NCI-H1436 (cell line): ENCODE measurements at places on chromosomes 7 and 10.

DNA sequence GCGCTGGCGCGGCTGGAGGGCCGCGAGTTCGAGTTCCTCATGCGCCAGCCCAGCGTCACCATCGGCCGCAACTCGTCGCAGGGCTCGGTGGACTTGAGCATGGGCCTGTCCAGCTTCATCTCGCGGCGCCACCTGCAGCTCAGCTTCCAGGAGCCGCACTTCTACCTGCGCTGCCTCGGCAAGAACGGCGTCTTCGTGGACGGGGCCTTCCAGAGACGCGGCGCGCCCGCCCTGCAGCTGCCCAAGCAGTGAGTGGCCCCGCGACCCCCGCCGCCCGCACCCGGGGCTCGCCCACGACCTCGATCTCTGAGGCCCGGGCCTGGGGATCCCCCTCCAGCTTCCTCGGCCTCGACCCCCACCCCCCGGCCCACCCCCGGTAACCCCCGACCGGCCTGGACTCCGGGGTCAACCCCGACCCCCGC is 537 bp downstream of the FOXK1 start:
- peak; percentile 33 for DNase-seq

GRCh38 chr7:137734221-137734620 is 112.6 kb downstream of the DGKI start:
- DNase-seq: no peak

DNA sequence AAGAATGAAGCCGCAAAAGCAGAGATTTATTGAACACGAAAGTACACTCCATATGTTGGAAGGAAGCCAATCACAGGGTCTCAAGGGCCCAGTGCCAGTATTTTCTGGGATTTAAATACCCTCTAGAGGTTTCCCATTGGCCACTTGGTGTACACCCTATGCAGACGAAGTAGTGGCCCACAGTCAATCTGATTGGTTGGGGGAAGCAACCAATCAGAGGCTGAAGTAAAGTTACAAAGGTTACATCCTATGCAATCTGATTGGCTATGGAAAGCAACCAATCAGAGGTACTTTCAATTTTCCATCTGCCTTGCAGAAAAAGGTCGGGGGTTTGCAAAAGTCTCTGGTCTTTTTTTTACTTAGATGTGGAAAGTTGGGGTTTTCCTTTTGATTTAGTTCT is 481.3 kb upstream of the NRP1 start:
- no peak for DNase-seq

DNA sequence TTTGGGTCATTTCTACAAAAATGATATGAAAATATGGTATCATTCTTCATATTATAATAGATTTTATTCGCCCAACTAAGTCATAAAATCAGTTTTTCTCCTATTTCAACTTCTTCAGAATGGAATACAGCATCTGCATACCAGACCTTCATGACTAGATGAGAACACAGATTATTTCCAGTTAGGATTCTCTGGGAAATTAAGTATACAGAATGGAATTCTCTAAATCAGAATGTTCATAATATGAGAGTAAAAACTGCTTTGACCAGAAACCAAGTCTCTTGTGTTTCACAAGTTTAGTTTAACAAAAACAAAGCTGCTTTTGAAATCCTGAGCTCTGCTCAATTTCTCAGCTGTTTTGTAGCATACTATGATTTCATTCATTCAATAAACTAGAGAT is 160.3 kb upstream of the SEMA3A start:
- DNase-seq: no peak

DNA sequence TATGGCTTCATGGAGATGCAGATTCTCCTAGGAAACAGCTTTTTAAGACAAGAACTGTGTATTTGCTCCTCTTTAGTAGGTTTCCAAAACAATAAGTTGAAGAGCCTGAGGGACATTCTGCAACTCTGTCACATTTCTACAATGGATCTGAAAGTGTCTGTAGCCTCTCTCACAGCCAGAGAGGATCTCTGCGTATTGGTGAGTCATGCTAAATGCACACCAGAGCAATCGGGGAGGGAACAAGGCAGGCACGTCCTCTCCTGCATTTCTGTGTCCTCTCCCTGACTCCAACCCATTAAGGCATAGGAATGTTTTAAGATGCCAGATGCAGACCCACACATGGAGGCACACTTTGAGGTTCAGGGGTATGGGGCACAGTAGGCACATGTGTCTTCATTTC is 1126.4 kb upstream of the GHITM start:
- DNase-seq: no peak

- DNase-seq: no peak
Measured at GRCh38 chr7:150363370-150363769, 5.3 kb upstream of the REPIN1 start.

DNA sequence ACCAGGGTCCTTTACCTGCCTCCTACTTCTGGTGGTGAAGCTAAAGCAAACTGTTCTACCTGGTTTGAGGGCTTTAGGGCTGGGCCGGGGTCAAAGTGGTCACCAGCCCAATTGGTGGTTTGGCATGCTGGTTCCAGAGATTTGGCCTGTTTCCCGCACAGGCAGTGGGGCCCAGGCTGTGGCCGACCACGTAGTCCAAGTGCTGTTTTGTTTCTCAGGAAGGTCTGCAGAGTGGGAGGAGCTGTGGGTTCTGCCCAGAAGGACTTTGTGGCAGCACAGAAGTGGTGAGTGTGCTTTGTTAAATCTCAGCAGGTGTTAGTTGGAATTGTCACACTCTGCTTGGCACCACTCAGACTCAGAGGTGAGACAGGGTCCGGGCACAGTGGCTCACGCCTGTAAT is 85.8 kb downstream of the MKX start:
- no peak for DNase-seq

GRCh38 chr7:5470167-5470532 is 46.5 kb upstream of the TNRC18 start:
- DNase-seq: no peak

DNA sequence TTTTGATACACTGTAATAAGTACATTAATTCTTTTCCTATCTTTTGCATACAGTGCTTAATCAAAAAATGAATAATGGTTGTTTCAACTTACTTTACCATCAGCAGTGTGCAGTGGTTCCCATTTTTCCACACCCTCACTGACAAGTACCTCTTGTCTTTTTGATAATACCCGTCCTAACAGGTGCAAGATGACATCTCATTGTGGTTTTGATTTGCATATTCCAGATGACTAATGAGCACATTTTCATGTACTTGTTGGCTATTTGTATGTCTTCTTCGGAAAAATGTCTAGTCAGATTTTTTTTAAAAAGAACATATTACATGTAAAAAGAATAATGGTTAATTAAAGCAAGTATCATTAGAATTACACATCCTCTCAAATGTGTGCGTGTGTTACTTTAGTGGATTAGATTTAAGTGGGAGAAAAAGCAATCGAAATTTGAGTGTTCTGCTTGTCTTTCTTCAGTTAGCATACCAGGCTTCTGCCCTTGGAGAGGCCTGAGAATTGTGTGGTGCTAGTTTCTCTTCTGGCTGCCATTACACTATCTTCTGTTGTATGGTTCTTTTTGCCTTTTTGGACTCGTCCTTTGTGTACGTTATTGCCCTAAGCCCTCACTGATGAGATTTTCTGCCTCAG is 291.2 kb downstream of the AUTS2 start:
- peak; percentile 26 for DNase-seq

- no peak for DNase-seq
Measured at GRCh38 chr7:66282591-66282935, 77.4 kb downstream of the TPST1 start.

DNA sequence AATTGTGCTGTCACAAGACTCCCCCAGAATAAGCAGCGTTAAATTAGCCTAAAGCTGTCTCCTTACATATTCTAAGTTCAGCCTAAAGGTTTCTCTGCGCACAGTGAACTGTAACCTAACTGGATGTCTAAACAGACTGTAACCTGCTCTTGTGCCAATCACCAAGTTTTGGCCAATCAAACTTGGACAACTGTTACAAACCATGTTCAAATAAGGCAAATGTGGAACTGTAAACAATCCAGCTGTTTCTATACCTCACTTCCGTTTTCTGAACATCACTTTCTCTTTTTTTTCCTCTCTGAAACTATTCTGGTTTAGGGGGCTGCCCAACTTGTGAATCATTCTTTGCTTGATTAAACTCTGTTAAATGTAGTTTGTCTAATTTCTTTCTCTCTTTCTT is 252.2 kb upstream of the HABP2 start:
- no peak for DNase-seq

DNA sequence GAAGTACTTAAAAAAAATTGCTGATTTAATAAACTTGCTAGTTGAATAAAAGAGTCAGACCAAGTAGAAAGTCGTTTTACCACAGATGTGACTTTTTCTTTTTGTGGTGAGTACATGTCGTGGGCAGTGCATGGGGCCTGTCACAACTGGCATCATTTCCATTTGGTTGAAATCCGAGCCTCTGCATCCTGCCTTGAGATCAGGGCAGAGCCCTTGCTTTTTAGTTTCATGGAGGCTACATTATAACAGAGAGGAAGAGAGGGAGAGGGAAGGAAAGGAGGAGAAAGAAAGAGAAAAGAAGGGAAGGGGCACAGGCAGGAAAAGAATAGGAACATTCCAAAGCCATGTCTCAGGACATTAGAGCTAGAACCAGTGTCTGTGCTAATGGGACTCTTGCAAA is 20.4 kb upstream of the INSYN2A start:
- no peak for DNase-seq

DNA sequence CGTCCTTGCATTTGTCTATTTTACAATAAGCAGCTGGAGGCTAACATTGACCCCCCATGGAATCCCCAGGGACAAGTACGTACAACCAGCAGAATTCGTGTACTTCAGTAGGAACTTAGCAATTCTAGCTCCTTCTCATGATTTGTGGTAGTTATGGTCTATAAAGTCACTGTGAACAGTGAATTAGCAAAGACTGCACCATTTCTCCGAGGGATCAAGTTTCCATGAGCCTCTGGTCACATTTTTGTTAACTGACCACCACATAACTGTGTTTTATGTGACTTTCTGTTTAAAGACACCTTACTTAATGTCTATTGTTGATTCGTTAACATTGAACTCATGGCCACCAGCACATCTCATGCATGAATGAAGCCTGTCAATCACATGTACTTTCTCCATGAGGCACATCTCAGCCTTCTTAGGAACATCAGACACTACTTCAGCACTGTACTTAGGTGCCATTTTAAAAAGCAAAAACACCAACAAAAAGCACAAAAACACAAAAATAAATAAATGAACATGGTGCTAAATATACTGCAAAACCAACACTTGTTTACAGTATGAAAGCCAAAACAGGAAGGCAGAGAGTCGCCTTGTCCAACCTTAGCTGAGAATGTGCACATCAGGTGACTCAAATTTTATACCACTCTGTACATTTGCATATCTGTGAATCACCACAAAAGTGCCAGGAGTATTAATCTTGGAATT is 9.0 kb upstream of the UCN3 start:
- DNase-seq: no peak

DNA sequence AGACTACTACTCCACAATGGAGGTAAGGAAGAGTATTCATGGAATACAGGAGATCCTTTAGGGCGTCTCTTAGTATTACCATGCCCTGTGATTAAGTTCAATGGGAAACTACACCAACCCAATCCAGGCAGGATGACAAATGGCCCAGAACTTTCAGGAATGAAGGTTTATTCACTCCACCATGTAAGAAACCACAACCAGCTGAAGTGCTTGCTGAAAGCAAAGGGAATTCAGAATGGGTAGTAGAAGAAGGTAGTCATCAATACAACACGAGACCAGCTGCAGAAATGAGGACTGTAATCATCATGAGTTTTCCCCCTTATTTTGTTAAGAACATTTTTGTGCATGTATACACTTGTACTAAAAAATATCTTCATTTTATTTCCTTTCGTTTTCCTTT is 76.6 kb downstream of the GPR37 start:
- DNase-seq: no peak

DNA sequence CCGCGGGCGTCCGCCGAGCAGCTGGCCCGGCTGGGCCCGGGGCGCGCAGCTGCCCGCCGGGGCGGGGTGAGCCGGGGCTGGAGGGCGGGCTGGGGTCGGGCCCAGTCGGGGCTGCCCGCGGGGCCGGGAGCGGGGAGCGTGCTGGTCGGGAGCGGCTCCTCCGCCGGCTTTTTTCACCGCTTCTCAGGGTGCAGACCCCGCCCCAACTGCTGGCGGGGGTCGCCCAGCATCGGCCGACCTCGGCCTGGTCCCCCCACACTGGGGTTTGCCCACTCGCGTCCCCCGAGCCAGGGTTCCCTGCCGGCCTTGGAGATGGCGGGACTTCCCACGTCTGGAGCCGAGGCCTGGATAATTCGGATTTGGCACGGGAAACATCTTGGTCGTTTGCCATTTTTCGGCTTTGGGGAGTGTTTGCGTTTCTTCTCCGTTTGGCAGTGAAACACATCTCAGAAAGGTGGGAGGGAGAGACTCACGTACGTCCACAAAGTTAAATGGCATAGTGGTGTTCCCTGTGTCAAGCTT is 432 bp downstream of the TMEM248 start:
- no peak for DNase-seq

DNA sequence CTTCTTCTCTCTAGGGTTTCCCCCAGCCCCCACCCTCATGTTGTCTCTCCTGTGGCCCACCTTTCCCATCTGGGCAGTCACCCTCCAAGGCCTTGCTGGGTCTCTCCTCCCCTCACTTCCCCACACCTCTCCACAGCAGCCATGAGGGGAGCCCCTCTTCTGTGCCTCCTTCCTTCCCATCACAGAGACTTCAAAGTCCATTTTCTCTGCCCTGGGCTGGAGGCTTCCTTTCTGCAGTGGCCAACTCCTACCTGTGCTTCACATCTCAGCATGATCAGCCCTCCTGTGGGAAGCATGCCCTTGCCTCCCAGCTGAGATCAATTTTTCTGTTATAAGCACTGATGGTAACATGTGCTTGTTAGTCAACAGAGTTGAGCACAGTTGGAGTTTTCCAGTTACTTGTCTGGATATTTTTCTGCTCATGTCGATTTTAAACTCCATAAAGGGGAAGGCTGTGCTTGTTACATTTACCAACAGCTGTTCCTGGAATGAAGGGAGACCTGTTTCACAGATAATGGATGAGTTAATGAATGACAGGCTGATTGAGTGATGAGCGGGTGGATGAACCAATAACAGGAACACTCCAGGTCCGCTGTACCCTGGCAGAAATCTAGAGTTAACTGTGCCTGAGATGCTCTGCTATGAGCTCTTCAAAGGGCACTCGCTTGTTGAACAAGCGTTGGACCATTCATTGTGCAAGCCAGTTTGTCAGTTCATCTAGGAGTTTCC is 71.4 kb upstream of the PRSS58 start:
- DNase-seq: no peak

DNA sequence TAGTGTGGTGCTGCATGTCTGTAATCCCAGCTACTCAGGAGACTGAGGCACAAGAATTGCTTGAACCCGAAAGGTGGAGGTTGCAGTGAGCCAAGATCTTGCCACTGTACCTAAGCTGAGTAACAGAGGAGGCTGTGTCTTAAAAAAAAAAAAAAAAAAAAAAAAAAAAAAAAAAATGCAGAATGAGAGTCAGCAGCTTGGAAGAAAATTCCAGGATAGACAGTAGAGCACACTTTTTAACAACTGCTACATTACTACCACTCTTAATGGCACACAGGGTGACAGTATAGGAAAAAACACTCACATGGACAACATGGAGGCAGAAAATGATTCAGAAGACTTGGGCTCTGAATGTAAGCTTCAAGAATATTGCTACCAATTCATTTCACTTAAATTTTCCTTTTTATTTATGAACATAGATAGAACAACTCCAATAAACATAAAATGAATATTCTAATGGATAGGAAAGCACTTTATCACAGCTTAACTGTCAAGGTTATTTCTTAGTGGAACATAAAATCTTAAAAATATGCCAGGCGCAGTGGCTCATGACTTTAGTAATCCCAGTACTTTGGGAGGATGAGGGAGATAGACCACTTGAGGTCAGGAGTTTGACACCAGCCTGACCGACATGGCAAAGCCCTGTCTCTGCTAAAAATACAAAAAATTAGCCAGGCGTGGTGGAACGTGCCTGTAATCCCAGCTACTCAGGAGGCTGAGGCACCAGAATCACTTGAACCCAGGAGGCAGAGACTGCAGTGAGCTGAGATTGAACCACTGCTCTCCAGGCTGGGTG is 31.5 kb downstream of the CHCHD3 start:
- no peak for DNase-seq
